ENCODE measurements at places on chromosomes 6 and 20. TPM values are rescaled to one million over a fixed set of nuclear protein-coding genes. Genes with fewer than 3 reads are reported as not detected.

DNA sequence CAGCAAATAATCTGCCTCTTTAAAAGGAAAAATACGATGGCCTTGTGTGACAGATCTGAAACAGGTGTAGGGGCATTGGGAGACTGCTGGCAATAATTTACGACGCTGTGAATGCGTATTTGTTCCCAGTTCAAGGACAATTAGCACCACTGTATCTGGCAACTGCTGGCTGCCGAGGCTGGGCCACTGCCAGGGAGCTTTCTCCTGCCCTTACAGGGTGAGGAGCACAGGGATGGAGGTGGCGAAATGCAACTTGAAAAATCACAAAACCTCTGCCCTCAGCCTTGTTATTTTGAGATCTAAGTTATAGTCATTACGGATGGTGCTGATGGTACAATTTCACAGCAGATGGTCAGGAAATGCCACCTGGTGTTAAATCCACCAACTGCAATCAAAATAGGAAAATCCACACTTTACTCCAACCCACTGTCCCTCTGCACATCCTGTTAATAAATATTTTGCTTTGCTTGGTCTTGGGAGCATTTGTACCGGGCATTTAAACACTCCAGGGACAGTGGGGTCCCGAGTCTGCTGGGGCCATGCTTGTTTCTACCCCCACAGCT lies 6.4 kb downstream of the MYLK4 start:
- no peak for DNase-seq

The L3MBTL1 gene
- total RNA-seq = not detected

DNA sequence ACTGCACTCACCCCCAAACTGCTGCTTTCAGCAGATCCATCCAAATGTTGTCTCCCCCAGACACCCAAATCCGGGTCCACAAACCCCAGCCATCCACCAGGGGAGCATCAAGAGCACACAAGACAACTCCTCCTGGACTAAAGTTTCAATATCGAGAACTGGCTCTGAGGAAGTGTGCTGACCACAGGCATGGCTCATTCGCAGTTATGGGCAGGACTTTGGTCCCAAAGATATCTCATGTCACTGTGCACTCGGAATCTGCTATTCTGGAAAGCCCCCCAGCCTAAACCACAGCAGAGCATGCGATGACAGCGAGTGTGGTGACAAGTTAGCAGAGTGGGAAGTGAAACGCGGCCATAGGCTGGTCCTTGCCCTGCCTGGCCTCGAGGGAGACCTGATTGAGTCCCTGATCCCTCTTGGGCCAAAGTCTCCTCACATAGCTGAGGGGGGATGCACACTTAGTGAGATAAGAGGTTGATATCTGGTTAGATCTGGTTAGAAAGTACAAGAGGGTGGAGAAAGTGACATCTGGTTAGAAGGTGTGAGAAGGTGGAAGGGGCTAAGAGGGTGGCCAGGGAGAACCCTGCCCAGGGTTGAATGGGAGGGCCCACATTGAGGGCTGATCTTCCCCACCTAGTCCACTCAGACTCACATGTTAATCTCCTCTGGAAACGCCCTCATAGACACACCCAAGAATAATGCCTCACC lies 149.7 kb downstream of the MRPL14 start:
- DNase-seq = no peak

- DNase-seq = no peak
These were observed 4.4 kb downstream of the TAP1 start for GRCh38 chr6:32849126-32849525.
